ENCODE measurements at places on chromosomes 5 and 9. TPM values are rescaled to one million over a fixed set of nuclear protein-coding genes. Genes with fewer than 3 reads are reported as not detected.
A peak's percentile ranks its signal among the peaks of the same experiment; 100 is the strongest.

DNA sequence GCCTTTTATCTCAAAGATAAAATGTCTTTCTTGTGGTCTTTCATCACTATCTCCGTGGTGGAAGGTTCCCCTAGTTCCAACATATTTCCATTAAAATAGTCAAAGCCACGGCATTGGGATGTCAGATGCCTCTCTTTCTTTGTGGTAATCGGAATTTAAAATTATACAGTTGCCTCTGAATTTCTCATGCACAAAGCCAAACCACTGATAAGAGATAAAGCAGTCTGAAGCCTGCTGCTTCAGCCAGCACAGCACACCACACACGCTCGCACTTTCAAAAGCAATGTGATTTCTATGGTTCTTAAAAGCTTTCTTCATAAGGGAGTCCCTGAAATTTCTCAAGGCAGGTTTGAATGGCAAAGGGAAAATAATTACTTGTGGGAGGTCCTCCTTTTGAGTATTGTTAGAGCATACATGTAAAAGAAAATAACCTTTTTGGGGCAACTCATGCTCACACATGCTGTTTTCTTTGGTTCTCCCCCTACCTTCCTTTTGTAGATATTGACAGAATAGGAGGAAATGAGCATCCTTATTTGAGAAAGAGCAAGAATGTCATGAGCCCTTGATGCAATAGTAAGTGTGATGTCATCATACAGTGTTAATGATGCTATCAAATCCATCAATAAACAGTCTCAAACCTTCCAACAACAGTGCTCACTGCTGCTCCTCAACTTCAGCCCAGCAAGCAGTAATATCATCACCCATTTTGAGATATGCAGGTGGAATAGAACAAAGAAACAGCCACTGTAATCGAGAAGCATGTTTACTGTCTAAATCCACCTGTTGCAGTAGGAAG lies 85.7 kb upstream of the PPP1R2B start:
- no peak for DNase-seq

GRCh38 chr5:173789031-173789920 lies 98.9 kb upstream of the CPEB4 start:
- DNase-seq: peak; percentile 64

GRCh38 chr5:78699552-78700153 lies 51.1 kb upstream of the LHFPL2 start:
- DNase-seq: peak; percentile 100

DNA sequence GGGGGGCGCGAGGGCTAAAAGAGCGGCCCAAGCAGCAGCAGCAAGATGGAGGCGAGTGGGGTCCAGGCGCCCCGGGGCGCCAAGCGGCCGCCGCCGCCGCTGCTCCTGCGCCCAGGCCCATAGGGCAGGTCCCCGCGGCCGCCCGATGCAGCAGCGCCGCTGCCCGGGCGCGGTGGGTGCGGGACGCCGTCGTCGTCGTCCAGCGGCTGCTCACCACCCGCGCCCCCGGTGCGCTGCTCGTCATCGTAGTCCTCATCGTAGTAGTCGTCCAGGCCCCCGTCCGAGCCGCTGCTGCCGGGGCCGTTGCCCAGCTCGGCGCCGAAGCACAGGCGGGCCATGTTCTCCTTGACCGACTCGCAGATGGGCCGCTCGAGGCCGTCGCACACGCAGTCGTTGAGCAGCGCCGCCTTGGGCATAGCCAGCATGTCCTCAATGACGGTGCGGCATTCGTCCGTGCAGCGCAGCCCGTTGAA lies 1.5 kb downstream of the GAS1 start:
- DNase-seq: no peak

Gene SPINK1
- total RNA-seq: 1.1 TPM
